ENCODE measurements at places on chromosomes 2 and 18.

DNA sequence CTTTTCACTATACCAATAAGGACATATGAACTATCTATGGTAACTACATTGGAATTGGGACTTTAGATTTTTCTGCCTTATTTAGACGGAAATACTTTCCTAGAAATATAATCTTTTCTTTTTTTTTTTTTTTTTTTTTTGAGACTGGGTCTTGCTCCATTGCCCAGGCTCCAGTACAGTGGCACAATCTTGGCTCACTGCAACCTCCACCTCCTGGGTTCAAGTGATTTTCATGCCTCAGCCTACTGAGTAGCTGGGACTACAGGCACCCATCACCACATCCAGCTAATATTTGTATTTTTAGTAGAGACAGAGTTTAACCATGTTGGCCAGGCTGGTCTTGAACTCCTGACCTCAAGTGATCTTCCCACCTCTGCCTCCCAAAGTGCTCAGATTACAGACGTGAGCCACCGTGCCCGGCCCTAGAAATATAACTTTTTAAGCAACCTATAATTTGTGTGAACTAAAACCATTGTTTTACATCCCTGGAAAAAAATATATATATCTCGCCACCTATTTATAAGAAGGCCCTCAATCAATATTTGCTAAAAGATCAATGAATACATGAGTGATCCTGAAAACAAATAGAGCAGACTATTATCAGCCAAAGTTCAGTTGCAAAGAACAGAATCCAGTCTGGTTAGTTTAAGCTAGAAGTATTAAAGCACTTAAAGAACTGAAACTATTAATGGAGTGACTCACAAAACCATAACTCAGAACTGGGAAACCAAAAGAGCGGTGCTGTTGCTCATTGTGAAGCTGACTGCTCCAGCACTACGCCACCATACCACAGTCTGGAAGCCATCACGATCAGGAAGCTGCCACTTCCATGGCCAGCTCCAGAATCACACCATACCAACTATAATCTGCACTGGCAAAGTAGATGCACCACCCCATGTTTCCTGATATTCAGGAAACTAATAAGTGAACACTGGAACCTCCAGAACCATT lies 8.4 kb upstream of the HNRNPLL start:
- DNase-seq = no peak

GRCh38 chr2:51420511-51420910 lies 388.6 kb upstream of the NRXN1 start:
- no peak for DNase-seq

- no peak for DNase-seq
These were observed 102.2 kb downstream of the INSIG2 start for GRCh38 chr2:118190474-118190873.

DNA sequence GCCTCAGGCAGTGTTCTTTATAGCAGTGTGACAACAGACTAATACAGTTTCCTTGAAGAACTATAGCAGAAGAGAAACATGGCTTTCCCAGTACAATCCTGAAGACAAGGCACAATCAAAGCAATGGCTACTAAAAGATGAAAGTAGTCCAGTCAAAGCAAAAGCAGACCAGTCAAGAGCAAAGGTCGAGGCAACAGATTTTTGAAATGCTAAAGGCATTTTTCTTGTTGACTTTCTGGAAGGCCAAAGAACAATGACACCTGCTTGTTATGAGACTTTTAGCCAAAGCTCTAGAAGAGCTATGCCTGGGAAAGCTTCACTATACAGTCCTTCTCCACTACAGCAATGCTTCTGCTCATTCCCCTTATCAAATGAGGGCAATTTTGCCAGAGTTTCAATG lies 269.9 kb downstream of the EXOC6B start:
- no peak for DNase-seq

DNA sequence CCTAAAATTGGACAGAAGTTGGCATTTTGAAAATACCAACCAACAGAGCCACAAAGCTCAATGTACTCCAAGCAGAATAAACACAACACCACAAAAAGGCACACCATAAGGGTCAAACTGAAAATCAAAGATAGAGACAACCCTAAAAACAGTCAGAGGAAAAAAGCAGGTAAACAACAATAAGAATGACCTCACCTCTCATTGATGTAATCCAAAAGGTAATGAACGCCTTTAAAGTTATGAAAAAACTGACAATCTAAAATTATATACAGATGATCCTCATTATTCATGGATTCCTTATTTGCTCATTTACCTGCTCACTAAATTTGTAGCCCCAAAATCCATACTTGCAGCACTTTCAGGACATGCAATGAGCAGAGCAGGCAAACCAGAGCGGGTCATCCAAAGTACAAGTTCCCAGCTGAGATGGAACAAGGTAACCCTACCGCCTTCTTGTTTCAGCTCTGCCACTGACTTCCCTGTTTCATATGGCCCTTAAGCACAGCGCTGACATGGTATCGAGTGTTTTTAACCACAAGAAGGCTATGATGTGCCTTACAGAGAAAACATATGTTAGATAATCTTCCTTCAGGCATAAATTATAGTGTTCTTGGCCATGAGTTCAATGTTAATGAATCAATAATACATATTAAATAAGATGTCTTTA lies 17.0 kb downstream of the RTN4 start:
- no peak for DNase-seq

Data from pons (tissue), 1 donor.